Stomach (tissue), 19 donors: ENCODE measurements at places on chromosomes 6 and 20. TPM values are rescaled to one million over a fixed set of nuclear protein-coding genes. Genes with fewer than 3 reads are reported as not detected.

ALDH8A1 gene
- not detected for total RNA-seq

IL17A gene
- total RNA-seq = not detected

NHSL1 gene
- 23.2 TPM for total RNA-seq

HLA-DOA gene
- total RNA-seq = 0.45 TPM

GRCh38 chr6:82906489-82906888, 159.2 kb downstream of the UBE3D start:
- H3K4me3 ChIP-seq = no peak overlapping the region
- H3K27ac ChIP-seq = no peak overlapping the region
- H3K36me3 ChIP-seq = no peaks in the 10 kb centered on the region

GRCh38 chr20:46021361-46022359, 7.4 kb upstream of the SLC12A5 start:
- H3K4me1 ChIP-seq = peaks cover 19% of the 10 kb centered on the region
- H3K27me3 ChIP-seq = peaks cover 45% of the 10 kb centered on the region
- DNase-seq = peak; percentile 39
- peak overlapping the region; percentile 47 for H3K4me3 ChIP-seq

GRCh38 chr6:150314230-150315188, 54.3 kb upstream of the IYD start:
- no peaks in the 10 kb centered on the region for H3K36me3 ChIP-seq
- no peak for DNase-seq
- no peaks in the 10 kb centered on the region for H3K27me3 ChIP-seq
- peaks cover 3% of the 10 kb centered on the region for H3K4me1 ChIP-seq
- H3K4me3 ChIP-seq = no peak overlapping the region

DNA sequence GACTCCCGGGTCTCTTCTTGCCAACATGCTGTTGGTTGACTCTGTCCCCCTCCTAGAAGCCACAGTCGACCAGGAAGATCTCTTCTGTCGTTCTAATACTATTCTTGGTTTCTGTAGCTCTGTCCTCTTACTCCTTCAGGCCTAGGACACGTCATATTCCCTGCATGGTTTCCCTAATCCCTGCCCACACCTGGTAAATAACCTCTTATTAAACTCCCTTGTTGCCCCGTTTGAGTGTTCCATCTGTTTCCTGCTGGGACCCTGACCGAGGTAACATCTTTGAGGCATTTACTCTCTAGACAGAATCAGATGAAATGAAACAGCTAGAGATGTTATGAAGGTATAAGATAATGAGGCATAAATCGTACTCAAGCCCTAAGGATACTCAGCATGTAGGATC, 68.1 kb downstream of the PLCB4 start:
- H3K36me3 ChIP-seq = no peaks in the 10 kb centered on the region
- no peak overlapping the region for H3K4me3 ChIP-seq
- DNase-seq = no peak
- H3K27ac ChIP-seq = no peak overlapping the region
- H3K27me3 ChIP-seq = no peaks in the 10 kb centered on the region

- H3K4me3 ChIP-seq = peak within 1 kb of the TSS; percentile 64
- peak within 1 kb of the TSS; percentile 96 for H3K27ac ChIP-seq
- DNase-seq = peak; percentile 88
- peaks cover 34% of the 10 kb centered on the region for H3K4me1 ChIP-seq
These were observed at the start of gene TRIM39 for GRCh38 chr6:30326526-30327231. TSS of gene TRIM39 (plus strand) at chr6:30326927. CDS start at chr6:30329318, 2,391 bp downstream.

DNA sequence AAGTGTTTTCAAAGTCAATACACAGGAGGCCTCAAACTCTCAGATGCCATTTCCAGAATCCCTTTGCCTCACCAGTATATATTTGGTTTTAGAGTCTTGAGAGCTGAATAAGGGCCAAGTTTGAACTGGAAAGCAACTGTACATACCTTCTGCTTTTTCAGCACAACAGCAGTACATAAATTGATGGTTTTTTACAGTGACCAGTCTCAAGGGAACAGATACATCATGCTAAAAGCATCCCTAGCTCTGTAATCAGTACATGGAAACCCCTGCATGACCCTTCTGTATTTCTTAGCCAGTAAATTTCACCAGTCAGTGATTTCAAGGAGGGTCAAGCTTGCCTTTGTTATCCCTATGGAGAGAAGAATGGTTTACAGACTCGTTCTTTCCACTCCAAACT, 40.6 kb upstream of the ECHDC1 start:
- no peaks in the 10 kb centered on the region for H3K36me3 ChIP-seq
- no peaks in the 10 kb centered on the region for H3K4me1 ChIP-seq
- DNase-seq = no peak
- H3K27ac ChIP-seq = no peak overlapping the region
- no peak overlapping the region for H3K4me3 ChIP-seq

GRCh38 chr6:79455446-79455845, 81.8 kb downstream of the LCA5 start:
- no peaks in the 10 kb centered on the region for H3K4me1 ChIP-seq
- no peak overlapping the region for H3K27ac ChIP-seq
- DNase-seq = no peak
- no peaks in the 10 kb centered on the region for H3K36me3 ChIP-seq

DNA sequence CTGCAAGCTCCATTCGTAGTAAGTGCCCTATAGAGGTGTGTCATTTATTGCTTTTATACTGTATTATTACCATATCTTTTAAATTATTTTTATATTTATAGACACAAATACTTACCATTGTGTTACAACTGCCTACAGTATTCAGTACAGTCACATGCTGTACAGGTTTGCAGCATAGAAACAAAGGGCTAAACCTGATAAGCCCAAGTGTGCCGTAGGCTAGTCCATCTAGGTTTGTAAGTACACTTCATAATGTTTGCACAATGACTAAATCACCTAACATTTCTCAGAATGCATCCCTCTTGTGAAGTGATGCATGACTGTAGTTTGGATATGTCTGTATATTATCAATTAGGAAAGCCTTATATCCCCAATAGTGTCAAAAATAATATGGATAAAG, 122.8 kb downstream of the CLVS2 start:
- DNase-seq = peak; percentile 65
- H3K36me3 ChIP-seq = no peaks in the 10 kb centered on the region
- no peaks in the 10 kb centered on the region for H3K27me3 ChIP-seq
- H3K27ac ChIP-seq = no peak overlapping the region
- no peaks in the 10 kb centered on the region for H3K4me1 ChIP-seq
- H3K4me3 ChIP-seq = no peak overlapping the region
